ENCODE measurements at places on chromosomes 16 and 17.

- DNase-seq, result no peak
Observed at GRCh38 chr17:55561316-55561972, 50.2 kb upstream of the SMIM36 start.

- no peak for DNase-seq
Observed at GRCh38 chr17:7587420-7588151, 2.3 kb downstream of the SOX15 start.

DNA sequence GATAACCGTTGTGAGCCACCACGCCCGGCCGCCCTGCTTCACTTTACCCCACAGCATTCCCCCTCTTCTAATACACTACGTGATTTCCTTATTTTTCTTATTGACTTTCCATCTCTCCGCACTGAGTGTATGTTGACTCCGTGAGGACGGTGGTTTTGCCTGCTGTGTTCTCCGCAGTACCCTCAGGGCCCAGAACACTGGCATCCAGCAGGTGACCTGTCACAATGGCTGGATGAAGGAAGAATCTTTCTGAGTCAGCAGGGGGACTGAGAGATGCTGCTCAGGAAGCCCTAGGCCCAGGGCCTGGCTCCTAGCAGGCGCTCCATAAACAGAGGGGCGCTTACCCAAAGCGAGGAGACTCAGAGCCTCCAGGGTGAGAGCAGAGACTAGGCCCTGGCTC, 79.5 kb downstream of the RTN4RL1 start:
- no peak for DNase-seq

DNA sequence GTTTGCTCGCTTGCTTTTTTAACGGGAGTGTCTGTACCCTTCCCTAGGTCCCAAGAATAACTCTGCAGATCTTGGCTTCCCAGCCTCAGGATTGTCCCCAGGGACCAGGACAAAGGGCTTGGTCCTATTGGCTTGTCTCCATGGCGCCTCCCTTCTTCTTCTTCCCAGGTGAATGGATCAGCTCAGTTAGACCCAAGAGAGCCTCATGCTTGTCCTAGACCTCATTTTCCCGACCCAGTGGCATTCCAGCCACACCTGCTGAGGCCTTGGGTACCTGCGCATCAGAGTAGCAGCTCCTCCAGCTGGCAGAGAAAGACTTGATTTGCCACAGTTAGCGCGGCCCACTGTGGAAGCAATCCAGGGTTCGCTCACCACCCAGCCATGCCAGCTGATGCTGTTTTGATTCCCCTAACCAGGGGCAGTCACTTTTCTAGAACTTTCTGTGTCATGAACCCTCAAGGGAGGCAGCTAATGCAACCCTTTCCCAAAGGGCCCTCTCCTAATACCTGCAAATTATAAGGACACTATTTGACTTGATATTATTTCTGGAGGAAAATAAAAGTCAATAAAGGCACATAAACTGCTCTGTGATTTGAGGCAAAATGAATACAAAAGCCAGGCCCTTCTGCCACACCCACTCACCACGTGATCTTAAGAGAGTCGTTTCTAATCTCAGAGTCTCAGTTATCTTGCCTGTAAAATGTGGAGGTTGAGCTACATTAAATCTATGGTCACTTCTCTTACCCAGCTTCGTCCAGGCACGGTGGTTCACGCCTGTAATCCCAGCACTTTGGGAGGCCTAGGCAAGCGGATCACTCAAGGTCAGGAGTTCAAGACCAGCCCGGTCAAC, 13.9 kb downstream of the GPR142 start:
- DNase-seq, result no peak

DNA sequence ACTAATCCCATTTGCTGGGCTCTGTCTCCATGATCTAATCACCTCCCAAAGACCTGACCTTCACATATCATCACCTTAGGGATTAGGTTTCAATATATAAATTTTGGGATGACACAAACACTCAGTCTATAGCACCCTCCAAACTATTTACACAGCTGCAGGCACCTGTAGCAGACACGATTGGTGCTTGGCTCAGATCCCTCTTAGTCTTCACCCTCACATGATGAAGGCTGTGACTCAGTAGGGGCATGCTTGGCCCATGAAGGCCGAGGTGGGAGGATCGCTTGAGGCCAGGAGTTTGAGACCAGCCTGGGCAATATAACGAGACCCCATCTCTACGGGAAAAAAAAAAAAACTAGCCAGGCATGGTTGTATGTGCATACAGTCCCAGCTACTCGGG, 73.5 kb downstream of the HS3ST2 start:
- no peak for DNase-seq

DNA sequence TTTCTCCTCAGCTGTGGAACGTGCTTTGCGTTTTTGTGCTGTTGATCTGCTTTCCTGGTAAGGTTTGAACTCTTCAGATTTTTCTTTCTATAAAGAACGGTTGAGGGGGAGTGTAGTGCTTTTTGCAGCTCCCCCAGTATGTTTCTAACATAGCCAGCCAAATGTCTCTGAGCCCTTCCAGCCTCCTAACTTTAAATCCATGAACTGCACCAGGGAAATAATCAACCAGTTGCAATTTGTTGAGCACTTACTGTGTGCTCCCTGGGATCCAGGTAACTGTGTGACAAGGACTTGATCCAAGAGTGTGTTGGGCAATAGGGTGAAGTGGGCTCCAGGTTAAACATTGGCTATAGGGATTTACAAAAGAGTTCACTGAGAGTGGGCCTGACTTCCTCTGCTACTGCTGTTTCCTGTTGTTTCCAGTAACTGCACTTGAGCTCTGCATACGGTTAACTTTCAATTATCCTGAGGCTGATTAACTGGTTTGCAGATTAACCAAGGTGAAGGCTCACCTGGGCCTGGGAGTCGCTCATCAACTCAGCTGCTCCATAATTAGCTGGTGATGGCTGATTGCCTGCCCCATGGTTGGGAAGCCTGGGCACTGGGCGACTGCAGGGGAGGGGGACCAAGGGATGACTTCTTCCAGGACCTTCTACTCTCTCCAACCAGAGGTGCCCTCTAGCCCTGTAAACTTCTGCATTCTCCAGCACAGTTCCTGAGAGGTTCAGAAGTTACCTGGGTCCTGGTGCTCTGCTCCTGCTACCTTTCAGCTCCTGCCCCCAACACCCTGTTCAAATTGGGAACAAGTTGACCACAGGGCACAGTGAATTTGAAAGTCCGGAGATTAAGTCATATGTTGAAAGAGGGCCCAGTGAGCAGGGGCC, 19.5 kb downstream of the HLF start:
- DNase-seq, result no peak

DNA sequence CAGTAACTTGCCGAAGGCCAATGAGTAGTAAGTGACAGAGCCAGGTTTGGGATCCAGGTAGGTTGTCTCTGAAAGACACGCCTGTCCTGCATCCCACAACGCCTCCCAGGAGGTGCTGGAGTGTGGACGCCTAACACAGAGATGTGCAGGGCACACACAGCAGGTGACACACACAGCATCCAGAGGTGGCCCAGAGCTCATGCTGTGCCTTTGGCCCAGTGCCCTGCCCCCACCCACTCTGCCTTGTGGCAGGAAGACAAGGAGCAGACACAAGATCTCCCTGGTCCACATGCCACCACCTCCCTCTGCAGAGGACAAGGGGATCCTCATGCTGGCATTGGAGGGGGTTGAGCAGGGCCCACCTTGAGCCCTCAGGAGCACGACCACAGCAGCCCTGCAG, 14.7 kb upstream of the STH start:
- no peak for DNase-seq

DNA sequence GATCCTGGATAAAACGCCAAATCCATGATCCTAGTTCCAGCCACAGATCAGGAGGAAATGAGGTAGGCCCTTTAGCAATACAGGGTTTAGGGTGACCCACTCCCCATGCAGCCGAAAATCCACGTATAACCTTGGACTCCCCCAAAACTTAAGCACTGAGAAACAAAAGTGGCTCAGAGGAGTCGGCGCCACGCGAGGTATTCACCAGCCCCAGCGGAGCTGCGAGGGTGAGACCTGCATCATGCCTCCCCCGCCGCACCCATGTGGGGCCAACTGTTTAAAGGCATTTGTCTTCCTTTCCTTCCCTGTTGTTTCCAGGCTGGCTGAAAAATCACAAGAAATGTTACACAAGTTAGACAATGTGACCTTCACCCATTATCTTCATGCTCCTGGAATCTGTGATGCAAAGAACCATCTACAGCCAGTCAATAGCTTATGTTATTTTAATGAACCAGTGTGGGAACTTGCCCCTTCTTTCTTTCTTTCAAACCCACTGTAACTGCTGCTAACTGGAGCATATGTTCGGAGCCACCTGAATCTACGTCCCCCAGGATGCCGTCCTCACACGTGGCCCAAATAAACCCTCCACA, 98.2 kb upstream of the METRNL start:
- DNase-seq, result no peak

DNA sequence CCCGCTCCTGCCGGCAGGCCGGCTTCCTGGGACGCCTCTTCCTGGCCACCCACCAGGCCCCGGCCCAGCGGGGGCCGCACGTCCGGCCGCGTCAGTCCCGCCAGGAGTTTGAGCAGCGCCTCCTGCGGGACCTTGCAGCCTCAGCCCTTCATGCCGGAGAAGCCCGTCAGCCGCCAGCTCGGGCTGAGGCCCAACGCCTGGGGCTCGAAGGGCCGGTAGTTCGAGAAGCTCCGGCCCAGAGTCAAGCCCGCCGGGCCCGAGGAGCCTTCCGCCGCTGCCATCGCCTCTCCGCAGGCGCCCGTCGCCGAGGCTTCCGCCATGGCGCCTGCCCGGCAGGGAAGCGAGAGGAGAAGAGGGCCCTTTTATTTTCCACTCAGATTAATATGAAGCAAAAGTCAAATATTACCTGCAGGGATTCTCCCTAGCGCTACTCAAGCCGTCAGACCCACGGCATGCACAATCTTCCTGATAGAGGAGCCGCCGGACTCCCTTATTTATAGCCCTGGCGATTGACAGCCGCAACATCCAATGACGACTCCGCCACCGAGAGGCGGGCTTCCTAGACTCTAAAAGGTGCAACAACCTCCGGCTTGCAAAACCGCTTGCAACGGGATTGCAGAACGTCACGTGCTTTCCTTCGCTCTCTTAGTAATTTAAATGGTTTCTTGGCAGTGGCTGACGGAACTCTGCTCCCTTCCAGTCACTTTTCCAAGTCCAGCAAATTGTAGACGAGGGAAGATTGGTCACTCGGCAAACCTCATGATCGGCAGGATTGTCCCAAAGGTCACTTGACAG, at the start of gene SEPHS2:
Gene SEPHS2 (minus strand): TSS at position 467 of the 795 bp plus-strand sequence. CDS start 147 bp downstream, at position 320.
- peak; percentile 99 for DNase-seq

GRCh38 chr17:1298606-1299005, 19.1 kb downstream of the TRARG1 start:
- no peak for DNase-seq

- DNase-seq, result no peak
Observed at GRCh38 chr17:37713028-37713431, 31.8 kb downstream of the HNF1B start.

DNA sequence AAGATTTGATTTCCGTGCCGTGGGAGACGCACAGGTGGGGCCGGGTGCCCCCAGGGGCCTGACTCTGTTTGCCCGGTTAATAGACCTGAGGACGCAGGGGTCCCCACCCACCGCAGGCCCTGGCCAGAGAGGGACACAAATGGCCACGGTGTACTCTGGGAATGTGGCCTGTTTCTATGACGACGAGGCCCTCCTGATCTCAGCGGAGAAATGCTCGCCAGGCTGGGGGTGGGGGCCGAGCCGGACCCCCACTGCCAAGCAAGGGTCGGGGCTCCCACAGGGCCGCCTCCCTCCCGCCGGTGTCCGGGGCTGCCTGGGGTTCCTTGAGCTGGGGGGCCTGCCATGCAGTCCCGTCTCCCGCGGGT, 24.5 kb upstream of the C1QTNF8 start:
- no peak for DNase-seq

DNA sequence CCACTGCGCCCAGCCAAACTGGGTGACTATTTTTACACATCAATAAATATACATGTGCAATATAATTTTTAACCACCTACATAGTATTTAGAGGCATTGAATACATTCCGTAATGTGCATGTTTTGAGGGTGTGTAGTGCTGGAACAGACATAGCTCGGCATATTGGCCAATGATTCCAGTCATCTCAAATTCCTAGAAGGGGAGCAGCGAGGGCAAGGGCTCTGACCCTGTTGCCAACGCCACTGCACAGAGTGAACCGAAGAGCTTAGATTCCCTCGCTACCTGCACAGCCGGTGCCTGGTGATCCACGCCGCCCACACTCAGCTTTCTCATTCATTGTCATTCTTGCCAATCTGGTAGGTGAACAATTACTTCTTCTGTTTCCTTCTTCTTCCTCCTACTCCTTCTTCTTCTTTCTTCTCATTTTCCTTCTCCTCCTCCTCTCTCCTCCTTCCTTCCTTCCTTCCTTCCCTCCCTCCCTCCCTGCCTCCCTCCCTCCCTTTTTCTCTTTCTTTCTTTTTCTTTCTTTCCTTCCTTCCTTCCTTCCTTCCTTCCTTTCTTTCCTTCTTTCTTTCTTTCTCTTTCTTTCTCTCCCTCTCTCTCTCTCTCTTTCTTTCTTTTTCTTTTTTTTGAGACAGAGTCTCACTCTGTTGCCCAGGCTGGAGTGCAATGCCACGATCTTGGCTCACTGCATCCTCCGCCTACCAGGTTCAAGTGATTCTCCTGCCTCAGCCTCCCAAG, 26.3 kb upstream of the ATP2A3 start:
- no peak for DNase-seq

- no peak for DNase-seq
Observed at GRCh38 chr16:31138621-31139578, 3.4 kb upstream of the PRSS8 start.

DNA sequence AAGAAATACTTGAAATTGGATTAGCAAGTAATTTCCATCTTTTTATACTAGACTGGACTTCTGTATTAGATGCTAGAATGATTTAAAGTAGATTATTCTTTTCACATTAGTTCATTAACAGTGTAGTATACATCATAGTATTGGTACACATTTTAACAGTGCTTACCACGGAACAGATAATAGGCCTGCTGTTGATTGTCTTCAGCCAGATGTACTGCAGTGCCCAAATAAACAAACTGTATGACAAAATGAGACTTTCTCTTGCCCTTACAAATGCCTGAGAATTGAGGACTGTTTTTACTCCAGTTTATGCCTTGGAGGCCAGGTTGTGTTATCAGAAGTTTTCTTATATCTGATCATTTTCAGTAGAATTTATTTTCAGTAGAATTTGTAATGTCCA, 631 bp downstream of the EVI2A start:
- DNase-seq, result no peak

DNA sequence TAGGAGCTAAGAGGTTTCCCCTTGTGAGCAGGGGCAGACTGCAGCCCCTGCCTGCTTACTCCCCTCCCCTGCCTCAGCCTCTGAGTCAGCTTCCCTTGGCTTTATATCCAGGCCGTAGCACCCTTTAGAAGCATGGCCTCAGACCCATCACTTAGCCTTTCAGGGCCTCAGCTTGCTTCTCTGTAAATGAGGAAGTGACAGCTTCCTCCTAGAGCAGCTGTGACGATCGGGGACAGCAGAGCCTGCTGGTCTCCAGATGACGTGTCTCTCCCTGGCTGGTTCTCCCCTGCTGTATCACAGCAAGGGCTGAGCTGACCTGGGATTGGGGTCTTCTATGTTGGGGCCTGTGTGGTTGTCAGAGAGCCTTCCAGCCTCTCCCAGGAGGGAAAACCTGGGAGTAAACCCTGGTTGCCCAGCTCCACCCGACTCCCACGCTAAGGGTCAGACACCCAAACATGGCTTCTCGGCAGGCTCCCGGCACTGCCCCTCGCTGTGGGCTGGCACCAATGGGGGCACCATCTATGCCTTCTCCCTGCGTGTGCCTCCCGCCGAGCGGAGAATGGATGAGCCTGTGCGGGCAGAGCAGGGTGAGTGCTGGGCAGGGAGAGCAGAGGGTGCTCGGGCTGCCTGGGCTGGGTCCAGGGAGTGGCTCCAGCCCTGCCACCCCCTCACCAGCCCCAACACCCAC, 16.3 kb upstream of the MYO15B start:
- no peak for DNase-seq

- no peak for DNase-seq
Observed at GRCh38 chr17:28885951-28886350, 11.6 kb downstream of the FLOT2 start.

Data from lower leg skin (tissue), 4 donors.